ENCODE measurements at places on chromosomes 7 and 10.

- no peak for DNase-seq
Observed at GRCh38 chr10:110229155-110229554, 21.8 kb downstream of the MXI1 start.

DNA sequence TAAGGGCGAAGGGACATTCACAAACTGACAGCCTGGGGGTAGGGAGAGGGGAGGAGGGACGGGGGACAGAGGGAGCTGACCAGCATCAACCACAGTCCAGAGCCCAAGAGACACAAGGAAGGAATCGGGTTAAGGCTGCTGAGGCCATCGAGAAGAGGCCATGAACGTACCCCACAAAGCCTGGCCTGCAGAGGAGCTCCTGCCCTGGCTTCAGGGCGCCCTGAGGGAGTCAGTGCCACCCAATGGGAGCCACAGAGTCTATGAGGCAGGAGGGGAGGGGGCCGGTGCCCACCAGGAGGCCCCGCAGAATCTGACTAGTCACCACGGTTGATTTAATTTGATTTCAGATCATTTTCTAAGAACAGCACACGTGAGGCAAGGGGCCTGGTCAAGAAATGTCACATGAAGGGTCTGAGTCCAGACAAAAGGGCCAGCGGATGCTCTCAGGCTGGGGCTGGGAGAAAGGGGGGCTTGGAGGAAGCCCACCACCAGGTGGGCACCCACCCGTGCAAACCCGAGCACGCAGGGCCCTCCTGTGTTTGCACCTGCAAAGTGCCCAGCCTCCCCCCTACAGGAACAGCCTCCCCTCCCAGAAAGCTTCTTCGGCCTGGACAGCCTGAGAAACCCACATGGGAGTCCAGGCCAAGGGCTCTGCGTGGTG is 40.4 kb downstream of the CAMK2B start:
- DNase-seq, result no peak

GRCh38 chr10:131853610-131853964 is 47.2 kb upstream of the PPP2R2D start:
- no peak for DNase-seq

GRCh38 chr10:122557516-122557915 is 3.0 kb upstream of the DMBT1 start:
- no peak for DNase-seq

DNA sequence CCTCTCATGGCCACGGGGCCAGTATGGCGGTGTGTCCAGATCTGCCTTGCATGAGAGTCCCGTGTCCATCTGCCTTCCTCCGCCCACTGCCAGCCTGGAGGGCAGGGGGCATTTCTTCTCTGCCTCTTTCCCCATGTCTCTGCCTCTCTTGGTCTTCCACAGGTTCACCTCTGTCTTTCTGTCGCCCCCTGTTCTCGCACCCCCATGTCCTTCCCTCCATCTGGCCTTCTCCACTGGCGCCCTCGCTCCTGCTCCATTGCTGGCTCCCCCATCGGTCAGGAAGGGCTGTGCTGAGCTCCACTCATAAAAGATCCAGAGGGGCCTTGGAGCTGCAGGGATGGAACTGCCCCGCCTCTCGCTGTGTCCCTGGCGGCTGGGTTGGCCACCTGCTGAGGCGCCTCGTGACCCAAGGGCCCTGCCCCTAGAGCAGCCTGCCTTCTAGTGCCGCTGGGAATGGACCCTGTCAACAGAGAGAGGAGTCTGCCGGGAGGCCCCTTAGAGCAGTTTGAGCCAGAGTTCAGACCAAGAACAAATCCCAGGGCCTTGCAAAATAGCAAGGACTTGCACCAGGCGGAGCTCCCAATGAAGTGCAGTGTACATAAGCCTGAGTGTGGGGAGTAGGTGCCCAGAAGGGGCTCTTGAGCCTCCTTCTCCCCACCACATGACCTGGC is 42.0 kb downstream of the GOLGA7B start:
- no peak for DNase-seq

DNA sequence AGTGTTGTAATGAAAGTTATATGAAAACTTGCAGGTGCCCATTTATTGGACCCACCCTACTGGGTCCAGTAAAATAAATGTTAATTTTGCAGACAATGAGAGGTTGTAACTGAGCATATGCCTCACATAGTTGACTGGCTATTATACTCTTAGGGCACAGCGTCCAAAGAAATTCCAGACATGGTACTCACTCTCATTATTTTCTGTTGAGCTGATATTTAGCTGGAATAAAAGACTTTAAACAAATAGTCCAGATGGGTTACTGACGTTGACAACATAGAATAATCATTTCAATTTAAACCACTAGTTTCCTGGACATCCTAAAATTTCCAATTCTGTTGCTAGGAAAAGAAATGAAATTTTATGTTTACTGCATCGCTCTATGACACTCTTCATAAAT is 174.5 kb downstream of the ZNF365 start:
- no peak for DNase-seq

DNA sequence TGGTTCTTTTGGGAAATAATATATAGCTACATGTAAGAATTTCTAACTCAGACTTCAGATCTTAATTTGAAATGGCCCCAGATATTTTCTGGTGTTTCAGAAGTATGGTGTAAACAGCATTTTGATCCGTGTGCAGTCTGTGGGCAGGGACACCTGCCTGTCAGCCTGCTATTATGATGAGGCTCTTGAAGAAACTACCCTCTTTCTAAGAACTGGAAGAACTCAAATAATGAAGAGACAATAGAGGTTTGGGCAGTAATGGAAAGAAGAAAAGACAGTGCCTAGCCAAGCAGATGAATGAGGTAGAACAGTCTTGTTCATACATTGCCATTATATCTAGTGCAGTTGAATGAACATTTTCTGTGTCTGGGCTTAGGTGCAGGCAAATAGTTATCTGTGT is 256.6 kb downstream of the ARHGAP21 start:
- DNase-seq, result no peak

GRCh38 chr10:58590152-58590840 is 77.6 kb downstream of the BICC1 start:
- DNase-seq, result peak; percentile 84

GRCh38 chr7:80905334-80905733 is 13.5 kb downstream of the SEMA3C start:
- no peak for DNase-seq

- DNase-seq, result no peak
Observed at GRCh38 chr7:46215987-46216567, 295.0 kb upstream of the IGFBP3 start.

- DNase-seq, result no peak
Observed at GRCh38 chr10:32953277-32953927, 4.6 kb downstream of the ITGB1 start.

GRCh38 chr7:157657741-157658740 is 321.2 kb downstream of the DNAJB6 start:
- no peak for DNase-seq

GRCh38 chr10:33240931-33241330 is 93.5 kb downstream of the NRP1 start:
- no peak for DNase-seq

DNA sequence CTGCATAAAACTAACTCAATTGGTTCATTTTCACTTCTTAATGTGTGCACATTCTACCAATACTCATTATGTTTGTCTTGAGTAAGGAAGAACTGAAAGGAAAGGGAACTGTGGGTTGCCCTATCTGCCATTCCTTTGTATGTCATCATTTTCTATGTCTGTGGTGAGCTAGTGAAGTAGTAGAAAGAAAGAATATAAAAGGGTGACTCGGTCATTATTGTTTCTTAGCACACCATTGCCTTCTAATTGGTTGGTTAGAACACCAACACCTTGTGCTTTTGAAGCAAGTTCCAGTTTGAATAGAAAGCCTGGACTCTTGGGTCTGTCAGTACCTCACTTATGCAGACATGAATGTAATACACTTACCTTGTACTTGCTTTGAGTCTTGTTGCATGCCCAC is 64.3 kb upstream of the MDFIC start:
- no peak for DNase-seq

DNA sequence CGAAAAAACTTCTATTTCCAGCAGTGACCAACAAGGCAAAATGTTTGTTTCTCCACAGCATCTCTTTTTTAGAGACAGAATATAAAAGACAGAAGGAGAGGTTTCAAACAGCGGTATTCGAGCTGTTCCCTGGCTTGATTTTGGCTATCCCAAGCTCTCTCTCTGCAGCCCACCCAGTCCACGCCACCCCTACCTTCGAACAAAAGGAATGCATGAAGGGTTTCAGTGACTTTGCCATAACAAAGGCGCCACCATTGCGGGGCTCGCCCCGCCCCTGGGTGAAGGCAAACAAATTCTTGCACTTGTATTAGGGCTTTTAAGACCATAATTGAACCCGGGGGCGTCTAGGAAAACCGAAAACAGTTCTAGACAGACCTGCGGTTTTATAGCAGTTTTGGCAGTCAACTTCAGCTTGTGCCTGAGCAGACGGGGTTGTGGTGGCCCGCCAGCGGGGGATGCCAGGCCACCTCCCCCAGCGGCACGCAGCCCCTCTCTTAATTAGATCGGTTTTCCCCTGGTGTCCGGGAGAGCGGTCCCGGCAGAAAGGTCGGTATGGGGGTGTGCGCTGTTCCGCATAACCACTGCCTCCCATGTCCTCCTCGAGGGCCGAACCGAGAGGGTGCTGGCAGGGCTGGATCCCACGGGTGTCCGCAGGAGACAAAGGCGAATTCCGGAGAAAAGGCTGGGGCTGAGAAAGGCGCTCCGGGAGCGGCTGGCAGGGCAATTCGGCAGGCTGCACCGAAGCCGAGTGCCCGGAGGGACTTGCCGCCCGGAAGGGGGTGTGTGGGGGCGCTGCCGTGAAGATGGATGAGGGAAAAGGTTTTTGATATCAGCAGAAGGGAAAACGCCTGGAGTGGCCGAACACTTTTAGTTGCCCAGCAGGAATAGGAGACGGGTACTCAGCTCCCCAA is 2.7 kb upstream of the HOXA11 start:
- DNase-seq, result no peak

- no peak for DNase-seq
Observed at GRCh38 chr7:26081638-26082037, 70.4 kb upstream of the NFE2L3 start.

DNA sequence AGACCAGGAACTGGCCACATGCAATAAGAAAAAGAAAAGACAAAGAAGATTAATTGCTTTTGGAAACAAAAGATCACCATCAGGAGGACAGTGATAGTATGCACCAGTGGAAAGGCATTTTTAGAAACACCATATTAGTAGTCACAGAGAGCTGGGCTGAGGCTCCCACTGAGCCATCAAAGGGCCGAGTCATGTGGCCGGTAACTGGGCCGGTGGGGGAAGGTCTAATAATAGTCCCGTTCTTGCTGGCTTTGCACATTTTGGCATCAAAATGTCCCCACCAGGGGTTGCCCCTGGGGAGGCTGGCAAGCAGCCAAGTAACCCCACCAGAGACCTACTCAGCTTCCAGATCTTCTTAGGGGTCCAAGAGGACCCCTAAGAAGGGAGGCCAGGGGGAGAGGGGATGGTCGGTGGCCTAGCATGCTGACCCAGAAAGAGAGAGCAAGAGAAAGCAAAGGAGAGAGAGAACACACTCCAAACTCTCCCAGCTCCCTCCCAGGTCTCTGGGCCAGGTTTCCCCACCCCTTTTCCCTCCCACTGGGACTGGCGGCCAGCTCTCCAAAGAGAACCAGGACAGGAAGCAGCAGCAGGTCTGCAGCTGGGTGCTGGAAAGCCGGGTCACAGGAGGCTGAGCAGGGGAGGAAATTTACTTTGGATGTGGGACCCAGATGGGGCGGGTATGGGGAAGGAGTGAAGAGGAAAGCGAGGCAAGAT is 70.2 kb upstream of the FGFR2 start:
- DNase-seq, result peak; percentile 20

DNA sequence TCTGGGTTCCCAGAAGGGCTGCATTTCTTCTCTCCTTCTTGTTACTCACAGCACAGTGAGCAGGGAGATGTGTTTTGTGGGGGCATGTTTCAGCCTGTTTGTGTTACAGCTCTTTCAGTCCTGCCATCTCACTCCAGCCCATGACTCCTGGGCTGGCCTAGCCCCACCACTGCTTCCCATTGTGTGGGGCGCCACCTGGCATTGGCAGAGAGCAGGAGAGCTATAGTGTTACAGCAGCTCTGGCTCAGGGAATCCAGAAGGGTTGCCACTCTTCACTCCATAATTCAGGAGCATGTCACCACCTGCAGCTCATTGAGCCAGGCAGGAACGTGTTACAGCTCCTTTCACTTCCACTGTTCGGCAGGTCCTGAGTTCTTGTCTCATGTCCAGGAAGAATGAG is 30.0 kb downstream of the CLDN12 start:
- no peak for DNase-seq

DNA sequence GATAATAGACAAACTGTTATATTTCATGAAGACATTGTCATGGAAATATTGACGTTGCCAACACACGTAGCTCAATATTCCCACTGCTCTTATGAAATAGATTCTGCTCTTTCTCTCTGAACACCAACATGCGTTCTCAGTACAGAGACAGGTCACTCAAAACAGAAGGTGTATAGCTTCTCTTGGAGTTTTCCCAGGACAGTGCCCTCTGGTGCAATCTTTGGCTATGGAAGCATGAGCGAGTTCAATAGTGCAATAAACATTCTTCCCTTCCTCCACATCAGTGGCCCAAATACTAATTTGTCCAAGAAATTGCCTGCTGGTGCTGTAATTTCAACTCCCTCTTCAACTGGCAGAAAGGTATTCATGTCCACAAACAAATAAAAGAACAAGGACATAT is 145.3 kb downstream of the MAGI2 start:
- no peak for DNase-seq

DNA sequence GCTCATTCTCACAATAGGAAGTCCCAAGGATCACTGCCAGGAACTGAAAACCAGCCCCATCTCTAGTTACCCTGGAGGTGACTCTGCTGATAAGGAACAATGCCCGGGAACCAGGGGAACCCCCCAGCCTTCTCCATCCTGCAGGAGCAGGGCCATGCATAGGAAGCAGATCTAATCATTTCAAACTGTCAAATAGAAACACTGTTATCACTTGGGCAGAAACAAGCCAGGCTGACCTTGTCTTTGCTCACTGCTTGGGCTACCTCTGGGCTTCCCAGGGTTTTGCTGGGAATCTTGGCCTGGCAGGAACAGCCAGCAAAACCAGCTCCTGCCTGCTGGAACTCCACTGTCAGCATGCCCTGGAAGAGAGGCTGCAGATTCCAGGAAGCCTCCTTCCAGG is 114.1 kb downstream of the RNF216 start:
- DNase-seq, result no peak

GRCh38 chr10:113679463-113680189 is at the start of gene CASP7:
Gene CASP7 (plus strand): TSS chr10:113679912. CDS start chr10:113697494, 17,582 bp downstream.
- DNase-seq, result peak; percentile 47

GRCh38 chr7:28032738-28033380 is 147.7 kb downstream of the JAZF1 start:
- DNase-seq, result no peak

All from smooth muscle cell of the brain vasculature (primary cell).